ENCODE measurements at places on chromosomes 2 and 18.

DNA sequence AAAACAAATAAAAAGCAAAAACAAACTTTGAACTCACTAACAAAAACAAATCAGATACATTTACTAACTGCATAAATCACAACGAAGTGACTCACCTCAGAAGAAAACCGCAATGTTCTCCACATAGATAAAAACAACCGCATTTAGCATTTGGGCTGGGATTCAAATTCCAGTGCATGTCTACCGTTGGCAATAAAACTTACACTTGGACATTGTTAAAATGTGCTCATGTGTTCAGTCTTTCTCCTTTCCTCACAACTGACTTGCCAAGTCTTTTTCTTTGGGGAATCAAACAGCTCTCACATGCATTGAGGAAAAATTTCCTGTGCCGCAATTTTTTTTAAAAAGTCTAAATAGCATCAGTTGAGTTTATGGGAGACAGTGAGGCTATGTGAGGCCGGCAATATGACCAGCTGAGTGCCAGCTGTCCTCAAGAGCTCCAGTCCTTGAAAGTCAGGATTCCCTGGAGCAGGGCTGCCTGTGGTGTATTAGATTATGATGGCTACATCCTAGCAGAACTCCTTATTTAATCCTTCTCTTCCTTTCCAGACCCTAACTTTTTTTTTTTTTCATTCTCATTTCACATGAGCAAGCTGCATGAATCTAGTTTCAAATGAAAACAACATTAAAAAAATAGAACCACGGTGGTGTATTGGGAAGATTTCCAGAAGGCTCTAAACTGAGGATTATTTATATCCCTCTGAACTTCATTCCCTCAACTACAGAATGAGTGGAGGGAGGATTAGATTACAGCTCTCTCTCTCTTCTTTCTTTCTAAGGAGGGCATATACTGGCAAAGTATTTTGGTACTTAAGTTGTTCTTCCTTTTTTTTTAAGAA is 70.2 kb upstream of the MEIS1 start:
- DNase-seq: no peak

GRCh38 chr2:33616873-33617272 is 17.8 kb upstream of the FAM98A start:
- DNase-seq: no peak

DNA sequence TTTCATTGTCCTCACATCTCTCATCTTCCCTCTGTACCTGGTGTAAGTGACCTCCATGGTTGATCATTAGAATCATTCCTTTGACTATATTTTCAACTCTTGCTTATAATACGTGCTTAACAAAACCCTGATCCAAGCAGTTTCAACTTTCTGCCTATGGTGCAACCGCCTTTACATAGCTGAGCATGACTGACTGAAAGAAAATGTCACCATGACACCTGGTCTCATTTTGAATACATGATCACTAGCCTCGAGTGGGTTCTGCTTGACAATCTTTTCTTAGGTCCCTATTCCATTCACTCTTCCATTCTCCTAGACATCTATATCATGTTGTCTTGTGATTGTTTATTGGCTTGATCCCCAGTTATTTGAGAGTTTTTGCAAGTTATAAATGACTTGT is 78.9 kb upstream of the STAM2 start:
- DNase-seq: no peak

DNA sequence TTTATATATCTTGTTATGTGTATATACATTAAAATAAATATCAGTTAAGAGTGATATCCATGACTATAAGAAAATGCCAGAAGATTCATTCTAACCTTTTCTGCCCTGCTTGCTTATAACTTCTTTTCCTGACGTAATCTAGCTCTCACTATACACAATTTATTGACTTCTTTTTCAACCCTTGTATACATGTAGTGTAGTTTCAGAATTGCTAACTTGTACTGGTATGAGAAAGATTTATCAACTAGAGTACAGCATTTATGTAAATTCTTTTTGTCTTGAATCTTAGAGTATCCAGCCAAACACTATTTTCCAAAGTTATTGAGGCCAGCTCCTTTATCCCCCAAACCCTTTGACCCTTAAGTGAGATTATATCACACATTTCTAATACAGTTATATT is 798.0 kb upstream of the RAB6C start:
- no peak for DNase-seq
